Astrocyte of the hippocampus (primary cell): ENCODE measurements at places on chromosomes 4 and X.
A peak's percentile ranks its signal among the peaks of the same experiment; 100 is the strongest.

- DNase-seq: no peak
Observed at GRCh38 chrX:47482065-47482511, 934 bp downstream of the ZNF41 start.

GRCh38 chrX:53584891-53585290 lies 101.6 kb downstream of the HUWE1 start:
- no peak for DNase-seq

- peak; percentile 63 for DNase-seq
Observed at GRCh38 chrX:103779141-103779789, 2.6 kb downstream of the PLP1 start.

GRCh38 chr4:859496-859895 lies 33.6 kb upstream of the CPLX1 start:
- no peak for DNase-seq

DNA sequence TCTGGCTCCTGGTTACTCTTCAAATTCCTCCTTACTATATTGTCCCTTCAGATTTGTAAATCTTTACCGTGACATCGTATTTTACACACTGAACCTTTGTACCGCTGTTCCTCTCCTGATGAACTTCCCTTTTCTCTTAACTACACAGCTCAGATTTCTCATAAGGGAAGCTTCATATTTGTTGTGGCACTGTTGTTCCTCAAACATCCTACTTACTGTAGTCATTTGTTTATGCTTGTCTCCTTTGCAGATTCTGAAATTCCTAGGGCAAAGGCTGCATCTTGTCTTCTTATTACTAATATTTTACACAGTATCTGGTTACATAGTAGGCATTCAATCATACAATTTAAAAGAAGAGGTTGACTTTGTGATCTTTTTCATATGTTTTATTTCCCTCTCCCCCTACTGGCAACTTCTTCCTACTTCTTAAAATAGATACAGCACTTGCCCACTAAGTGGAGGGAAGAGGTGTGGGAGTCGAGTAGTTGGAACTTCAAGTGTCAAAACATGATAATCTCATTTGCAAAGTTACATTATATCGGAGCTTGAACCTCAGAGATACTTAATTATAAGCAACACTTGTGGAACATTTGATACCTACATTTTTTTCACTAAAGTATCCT lies 50.0 kb downstream of the TET2 start:
- no peak for DNase-seq

- DNase-seq: no peak
Observed at GRCh38 chr4:41044165-41044564, 170.2 kb downstream of the APBB2 start.

- no peak for DNase-seq
Observed at GRCh38 chr4:109026588-109026987, 263.7 kb upstream of the ETNPPL start.

DNA sequence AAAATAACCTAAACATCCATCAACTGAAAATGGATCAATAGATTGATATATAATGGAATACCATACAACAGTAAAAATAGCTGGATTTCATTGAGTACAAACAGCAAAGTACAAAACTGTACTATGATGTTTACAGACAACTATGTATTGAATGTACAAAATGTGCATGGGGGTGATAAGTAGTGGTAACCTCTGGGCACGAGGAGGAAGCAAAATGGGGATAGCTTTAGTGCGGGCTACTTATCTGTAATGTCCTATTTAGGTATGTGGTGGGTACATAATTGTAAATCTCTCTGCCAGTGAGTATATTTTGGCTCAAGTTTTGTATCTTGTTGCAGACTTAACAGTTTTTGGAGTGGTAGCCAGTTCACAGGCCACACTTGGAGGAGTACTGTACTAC lies 123.6 kb downstream of the STAG2 start:
- no peak for DNase-seq

GRCh38 chr4:6029254-6029653 lies 11.0 kb upstream of the C4orf50 start:
- no peak for DNase-seq

GRCh38 chr4:145218251-145218650 lies 37.9 kb upstream of the OTUD4 start:
- DNase-seq: no peak

DNA sequence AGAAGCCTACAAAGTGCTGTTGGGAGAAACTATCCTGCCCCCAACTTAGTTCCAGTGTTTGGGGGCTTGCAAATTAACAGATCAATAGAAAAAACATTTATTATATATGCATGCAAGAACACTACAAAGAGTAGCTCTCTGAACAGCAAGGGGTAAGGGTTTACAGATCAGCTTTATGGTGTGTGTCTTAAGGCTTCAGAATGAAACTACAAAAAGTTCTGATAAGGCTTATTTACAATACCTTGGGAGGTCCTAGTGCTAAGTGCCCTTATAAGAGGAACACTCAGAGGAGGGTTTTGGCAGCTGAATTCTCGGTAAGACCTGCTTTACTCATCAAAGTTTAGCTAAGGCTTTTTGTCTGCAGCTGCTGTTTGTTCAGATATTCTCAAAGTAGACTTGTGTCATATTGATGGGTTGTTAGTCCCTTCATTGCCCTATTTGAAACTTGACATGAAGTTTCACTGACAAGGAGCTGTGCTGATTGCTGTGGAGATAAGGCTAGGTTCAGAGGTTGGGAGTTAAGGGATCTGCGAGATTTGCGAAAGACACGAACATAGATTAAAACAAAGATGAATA lies 7.7 kb downstream of the ERVMER34-1 start:
- DNase-seq: no peak

DNA sequence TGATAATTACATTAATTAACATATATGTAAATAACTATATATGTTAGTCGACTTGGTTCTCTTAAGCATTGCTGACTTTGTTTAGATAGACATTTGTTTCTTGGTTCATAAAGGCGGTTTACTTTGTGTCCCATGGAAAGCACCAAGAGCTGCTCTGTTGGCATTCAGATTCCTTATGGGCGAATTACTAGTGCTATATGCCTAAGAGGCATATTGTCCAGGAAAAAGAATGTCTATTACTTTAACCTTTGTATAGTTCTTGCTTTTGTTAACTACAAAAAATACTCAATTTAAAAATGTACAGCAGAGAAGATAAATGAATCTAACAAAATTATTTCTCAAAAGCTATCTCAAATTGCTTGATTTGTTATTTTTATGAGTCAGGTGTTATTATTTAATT lies 532.8 kb downstream of the FAT4 start:
- DNase-seq: no peak

DNA sequence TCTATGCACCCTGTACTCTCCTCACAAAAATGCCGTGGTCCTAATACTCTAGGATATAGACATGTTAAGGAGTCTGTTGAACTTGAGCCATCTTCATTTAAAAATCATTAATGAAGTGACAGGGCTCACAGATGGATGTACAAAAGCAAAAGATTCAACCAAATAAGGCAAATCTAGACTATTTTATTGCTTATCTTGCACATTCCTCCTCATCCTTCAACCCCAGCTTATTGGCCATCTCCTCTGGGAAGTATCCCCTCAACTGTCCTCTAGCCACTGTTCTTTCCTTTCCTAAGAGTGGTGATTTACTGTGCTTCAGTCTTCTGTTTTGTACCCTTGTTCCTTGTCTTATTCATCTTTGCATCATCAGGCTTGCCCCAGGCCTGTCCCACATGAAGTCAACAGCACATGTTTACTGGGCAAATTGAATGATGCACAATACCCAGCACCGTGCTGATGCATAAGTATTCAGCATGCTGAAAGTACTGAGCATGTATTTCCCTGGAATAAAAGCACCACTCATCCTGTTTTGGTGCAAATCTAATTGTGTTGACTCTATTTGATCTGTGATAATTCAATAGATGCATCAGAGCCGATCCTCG lies 287.3 kb upstream of the CLNK start:
- DNase-seq: no peak

DNA sequence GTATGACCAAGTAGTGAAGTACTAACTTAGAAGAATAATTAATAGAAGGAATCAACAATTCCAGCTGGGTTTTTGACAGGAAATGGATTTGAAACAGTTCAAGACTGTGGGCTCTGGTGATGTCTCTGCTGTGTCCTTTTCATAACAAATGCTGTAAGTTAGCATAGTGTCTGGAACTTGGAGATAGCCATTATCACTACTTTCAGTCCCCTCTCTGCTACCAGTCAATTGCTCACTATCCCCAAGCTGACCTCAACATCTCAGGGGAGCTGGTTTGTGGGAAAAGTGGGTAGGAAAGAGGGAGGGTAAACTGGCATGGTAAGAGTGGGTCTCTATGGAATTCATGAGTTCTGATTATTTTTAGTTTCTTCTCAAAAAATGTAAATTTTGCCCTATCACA lies 231.4 kb upstream of the MID1 start:
- no peak for DNase-seq

DNA sequence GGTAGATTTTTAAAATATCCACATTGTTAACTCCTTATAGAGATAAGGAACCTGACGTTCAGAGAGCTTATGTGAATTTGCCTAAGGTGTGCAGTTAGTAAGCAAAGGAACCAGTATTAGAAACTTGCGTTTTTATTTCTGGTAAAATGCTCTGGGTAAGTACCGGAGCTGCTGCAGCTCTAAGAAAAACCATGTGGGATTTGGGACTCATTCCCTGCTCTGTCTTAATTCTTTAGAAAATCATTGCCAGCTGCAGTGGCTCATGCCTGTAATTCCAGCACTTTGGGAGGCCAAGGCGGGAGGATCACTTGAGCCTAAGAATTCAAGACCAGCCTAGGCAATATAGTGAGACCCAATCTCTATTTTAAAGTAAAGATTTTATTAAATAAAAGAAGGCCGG lies 5.8 kb downstream of the CCKAR start:
- no peak for DNase-seq

- DNase-seq: no peak
Observed at GRCh38 chr4:1094336-1094690, 19.1 kb downstream of the RNF212 start.
